ENCODE measurements at places on chromosomes 7 and 10.

DNA sequence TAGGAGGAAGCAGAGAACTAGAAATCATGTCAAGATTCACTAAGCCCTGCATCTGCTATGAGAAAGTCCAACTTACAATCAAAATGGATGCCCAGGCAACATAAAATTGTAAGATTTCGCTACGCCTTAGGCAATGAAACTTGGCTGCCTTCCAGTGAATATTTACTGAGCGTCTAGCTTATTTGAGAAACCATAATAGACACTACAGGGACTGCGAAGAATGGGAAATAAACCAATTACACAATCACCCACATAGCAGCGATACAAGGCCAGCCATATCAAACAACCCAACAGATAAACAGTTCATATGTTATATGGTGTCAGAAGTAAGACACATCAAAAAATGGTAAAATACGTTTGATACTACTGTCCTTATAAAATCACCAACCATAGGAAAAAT, 545.0 kb upstream of the C7orf33 start:
- no peaks in the 10 kb centered on the region for H3K27me3 ChIP-seq
- no peaks in the 10 kb centered on the region for H3K36me3 ChIP-seq
- DNase-seq = no peak
- H3K4me1 ChIP-seq = no peaks in the 10 kb centered on the region
- H3K4me3 ChIP-seq = no peak overlapping the region

DNA sequence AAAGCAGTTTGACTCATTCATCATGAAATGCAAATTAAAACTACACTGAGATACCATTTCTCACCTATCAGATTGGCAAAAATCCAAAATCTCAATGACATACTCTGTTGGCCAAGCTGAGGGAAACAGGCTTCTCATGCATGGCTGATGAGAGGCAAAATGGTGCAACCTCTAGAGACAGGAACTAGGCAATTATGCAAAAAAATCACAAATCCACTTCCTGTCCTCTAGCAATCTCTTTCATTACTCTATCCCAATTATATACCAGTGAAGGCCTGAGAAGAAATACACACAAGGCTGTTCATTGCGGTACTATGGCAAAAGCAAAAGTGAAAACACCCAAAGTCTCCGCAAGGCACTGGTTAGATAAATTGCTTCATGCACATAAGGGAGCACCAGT, 25.9 kb upstream of the PTPRN2 start:
- DNase-seq = no peak
- no peaks in the 10 kb centered on the region for H3K4me1 ChIP-seq
- no peak overlapping the region for H3K27ac ChIP-seq
- no peak overlapping the region for H3K4me3 ChIP-seq
- H3K27me3 ChIP-seq = no peaks in the 10 kb centered on the region

- H3K36me3 ChIP-seq = no peaks in the 10 kb centered on the region
- H3K4me3 ChIP-seq = no peak overlapping the region
- H3K4me1 ChIP-seq = no peaks in the 10 kb centered on the region
- H3K27ac ChIP-seq = no peak overlapping the region
- DNase-seq = no peak
Measured at GRCh38 chr7:47394751-47395252, 187.1 kb downstream of the TNS3 start.

GRCh38 chr10:120365872-120366271, 91.2 kb upstream of the PLPP4 start:
- no peaks in the 10 kb centered on the region for H3K36me3 ChIP-seq
- no peak overlapping the region for H3K27ac ChIP-seq
- peaks cover 5% of the 10 kb centered on the region for H3K27me3 ChIP-seq

DNA sequence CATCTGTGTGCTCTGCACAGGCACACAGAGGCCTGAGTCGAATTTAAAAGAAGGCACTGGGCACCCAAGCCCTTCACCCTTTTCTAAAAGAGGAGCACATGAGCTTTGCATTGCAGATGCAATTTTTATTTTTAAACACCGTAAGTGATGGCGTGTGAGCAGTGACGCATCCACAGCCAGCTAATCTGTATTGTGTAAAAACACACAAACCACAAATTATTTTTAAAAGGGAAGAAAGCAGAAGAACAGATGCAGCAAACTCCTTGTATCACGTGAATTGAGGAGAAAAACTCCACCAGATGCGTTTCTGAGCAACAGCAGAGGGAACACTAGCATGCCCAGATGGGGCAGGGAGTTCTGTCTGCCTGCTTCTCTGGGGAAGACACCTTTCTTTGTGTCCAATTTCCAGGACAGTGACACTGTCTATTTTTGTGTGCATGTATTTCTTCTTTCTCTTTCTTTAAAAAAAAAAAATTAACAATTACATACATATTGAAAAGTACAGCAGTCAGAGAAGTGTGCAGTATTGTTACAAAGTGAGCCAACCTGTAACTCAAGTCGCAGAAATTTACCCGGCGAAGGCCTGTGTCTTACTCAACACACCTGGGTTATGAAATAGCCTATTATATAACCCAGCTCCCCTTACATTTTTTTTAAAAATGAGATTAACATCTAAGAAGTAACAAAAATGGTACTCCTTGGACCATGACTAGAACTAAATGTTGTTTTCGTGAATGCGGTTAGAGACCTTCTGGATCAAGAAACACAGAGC, 39.2 kb downstream of the EEPD1 start:
- peaks cover 3% of the 10 kb centered on the region for H3K4me1 ChIP-seq
- DNase-seq = no peak
- H3K27me3 ChIP-seq = no peaks in the 10 kb centered on the region
- no peaks in the 10 kb centered on the region for H3K36me3 ChIP-seq
- no peak overlapping the region for H3K4me3 ChIP-seq

- H3K4me3 ChIP-seq = no peak overlapping the region
- no peak overlapping the region for H3K27ac ChIP-seq
- H3K27me3 ChIP-seq = no peaks in the 10 kb centered on the region
- H3K36me3 ChIP-seq = no peaks in the 10 kb centered on the region
- DNase-seq = peak; percentile 20
Measured at GRCh38 chr10:31101123-31101522, 69.5 kb upstream of the ZNF438 start.

DNA sequence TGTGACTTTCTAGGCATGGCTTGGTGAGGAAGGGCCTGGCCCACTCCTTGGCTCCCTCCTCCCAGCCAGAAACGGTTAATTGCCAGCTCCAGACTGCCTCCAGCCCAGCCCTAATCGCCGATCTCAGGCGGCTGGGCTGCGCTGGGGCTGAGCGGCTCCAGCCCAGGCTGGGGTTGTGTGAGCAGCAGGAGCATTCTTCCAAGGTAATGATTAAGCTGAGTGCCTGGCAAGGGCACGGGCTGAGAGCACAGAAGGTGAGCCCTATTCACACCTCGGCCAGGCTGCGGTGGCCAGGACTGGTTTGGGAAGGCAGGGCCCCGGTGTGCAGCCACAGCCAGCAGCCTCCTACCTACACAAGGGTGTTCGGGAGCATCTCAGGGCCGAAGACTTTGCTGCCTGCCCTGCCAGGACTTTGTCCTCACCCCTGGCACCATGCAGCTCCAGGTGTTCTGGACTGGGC, at the start of gene TMEM72:
TMEM72 (plus strand) TSS at position 257 of the 460 bp plus-strand sequence; CDS start at position 433, 176 bp downstream.
- peaks cover 21% of the 10 kb centered on the region for H3K4me1 ChIP-seq
- H3K4me3 ChIP-seq = no peak within 1 kb of the TSS

DNA sequence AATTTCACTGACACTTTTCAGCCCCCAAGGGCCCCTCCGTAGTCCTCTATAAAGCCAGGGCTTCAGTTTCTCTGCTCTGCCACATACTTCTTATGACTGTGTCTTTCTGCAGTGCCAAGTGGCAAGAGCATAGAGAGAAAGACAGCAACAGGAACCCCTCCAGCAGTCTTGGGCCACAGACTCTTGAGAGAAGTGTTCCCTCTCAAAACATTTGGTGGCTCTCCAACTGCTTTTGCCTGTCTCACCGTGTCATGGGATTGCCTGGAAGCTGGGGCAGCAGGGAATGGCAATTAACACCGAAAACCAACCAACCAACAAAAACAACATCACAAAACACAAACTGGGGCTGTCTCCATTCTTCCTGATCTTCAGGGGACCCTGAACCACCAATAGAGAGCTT, 73.8 kb upstream of the ELN start:
- H3K4me3 ChIP-seq = no peak overlapping the region
- no peaks in the 10 kb centered on the region for H3K36me3 ChIP-seq

DNA sequence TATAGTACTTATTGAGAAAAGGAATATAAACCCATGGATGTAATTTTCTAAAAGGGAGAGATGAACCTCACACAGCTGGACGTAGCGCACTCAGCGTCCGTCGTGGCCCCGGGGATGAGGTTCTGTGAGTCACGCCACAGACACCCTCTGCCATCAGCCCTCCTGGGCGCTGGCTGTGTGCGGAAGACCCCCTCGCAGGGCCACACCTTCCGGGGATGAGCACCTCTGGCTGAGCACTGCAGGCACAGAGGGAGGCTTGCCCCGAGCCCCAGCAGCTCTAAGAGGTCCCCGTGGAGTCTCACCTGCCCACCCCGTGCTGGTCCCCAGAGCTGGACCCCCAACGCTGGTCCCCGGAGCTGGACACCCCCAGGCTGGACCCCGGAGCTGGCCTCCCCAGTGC, 215.8 kb downstream of the PTPRN2 start:
- H3K4me3 ChIP-seq = no peak overlapping the region
- H3K36me3 ChIP-seq = no peaks in the 10 kb centered on the region
- no peak overlapping the region for H3K27ac ChIP-seq
- peaks cover 11% of the 10 kb centered on the region for H3K4me1 ChIP-seq

Measured in CD4-positive, alpha-beta T cell (primary cell).